ENCODE measurements at places on chromosomes 2 and 18.

DNA sequence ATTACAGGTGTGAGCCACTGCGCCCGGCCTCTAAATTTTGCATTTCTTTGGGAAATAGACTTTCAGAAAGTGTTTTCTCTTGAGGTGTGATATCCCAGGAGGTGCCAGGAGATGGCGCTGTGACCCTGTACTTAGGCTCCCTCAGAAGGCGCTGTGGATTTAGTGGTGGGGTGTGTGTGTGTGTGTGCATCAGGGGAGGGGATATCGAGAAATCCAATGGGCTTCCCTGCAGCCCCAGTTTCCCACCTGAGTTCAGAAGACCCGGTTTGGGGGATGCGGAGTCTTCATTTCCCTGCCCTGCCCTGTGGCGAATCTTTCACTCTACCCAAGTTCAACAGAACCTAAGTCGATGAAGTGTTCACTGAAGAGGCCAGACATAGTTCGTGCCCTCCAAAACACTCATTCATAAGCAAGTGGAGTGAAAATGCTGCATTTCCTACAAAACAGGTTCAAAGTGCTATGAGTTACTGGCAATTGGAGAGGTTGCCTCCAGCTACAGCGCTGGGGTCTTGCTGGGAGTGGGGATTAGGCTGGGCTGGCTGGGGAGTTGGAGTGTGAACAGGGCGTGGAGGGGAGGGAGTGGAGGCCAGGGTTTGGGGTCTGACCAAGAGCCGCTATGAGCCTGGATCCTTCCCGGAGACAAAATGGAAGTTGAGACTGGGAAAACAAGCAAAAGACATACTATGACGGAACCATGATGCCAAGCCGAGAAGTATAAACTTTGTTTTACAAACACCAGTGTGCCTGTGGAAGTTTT, 6.5 kb upstream of the WNT6 start:
- peak; percentile 60 for DNase-seq

- no peak for DNase-seq
Measured at GRCh38 chr2:62071126-62071598, 124.8 kb upstream of the B3GNT2 start.

DNA sequence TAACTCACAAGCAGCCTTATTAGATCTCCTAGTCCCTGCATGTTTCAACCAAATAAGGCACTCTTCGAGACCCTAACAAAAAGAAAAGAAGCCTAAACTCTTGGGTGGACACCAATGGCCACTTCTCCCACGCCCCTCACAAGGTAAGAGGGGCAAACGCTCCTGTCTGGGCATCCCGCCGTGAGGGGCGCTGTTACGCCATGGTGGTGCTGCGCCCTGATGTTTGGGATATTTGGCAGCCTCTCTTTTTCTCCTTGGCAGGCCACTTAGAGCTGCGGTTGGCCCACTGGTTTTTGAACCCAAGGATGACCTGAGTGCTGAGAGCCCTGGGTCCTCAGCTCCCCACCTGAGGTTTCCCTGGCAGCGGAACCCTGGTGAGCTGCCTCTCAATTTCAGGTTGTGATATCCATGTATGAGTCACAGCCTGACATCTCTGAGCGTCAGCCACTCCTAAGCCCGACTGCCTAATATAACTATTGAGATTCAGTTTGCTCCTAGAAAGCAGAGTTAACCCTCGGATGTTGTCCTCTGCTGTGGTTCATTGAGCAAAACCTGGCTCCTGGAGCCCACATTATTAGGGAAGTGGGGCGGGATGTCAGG, 103.3 kb downstream of the COL6A3 start:
- no peak for DNase-seq

DNA sequence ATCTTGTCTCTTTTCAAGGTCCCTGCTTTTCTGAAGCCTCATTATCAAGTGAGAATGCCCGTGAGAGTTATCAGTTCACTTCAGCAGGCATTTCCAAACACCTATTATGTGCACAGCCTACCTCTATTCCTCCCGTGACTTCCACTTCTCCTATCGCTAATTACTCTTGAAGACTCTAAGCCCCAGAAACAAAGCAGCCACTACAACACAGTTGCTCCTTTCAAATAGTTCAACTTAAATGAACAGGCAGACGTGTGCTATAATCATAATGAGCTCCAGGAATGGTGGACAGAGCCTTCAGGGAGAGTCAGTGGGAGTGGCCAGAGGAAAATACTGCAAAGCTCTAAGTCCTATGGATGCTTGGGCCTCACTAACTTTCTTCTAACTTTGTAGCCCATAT, 159.0 kb downstream of the RDH14 start:
- DNase-seq, result no peak

GRCh38 chr2:145753966-145754365, 1234.0 kb upstream of the ZEB2 start:
- DNase-seq, result peak; percentile 55

DNA sequence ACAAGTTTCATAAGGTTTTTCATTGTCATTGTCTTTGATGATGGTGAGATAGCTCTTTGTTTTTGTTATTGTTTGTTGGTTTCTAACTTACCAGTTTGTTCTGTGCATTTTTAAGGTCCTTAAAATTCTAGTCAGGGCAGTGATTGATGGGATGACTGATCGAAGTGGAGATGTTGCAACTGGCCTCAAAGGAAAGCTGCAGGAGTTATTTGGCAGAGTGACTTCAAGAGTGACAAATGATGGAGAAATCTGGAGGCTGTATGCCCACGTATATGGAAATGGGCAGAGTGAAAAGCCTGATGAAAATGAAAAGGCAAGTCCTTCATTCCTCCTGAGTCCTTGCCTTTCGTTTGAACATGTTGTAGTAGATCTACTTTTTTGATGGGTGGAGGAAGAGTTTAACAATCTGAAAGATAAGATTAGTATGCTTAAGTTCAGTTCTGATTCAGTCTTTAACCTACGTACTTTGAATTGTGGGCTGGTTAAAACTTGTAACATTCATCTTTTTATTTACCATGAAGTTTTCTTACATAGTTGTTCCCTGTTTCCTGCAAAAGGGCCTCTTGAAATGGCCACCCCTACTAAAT, 135.8 kb upstream of the LTBP1 start:
- no peak for DNase-seq

DNA sequence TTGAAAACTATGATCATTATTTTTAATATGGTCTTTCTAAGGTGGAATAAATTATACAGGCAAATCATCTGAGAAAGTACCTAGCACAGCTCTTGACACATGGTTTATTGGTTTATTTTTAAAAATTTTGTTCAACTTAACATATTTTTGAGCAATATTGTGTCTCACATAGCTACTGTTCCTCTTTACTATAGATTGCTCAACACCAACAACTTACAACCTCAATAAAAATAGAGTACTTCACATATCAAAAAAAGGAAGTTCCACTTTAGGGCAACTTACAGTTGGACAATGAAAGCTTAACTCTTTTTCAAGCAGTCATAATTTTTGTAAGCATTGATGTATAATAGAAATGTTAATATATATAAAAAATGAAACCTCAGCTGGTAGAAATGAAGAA, 440.9 kb upstream of the UBE2E3 start:
- no peak for DNase-seq

DNA sequence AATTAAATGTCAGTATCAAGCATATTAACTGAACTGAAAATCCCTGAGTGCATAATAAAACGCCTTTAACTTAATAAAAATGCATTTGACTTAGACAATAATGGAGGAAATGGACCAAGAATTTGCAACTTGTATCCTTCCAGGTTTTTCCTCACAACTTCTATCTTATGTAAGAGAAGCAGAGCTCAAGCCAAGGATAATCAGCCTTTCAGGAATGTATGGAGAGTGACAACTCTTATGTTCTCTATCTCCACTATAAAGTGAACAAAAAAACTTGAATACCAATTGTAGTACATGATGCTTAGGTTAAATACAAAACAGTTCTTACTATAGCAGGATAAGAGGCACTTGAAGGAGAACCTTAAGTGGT, 64.8 kb upstream of the CYP26B1 start:
- no peak for DNase-seq

DNA sequence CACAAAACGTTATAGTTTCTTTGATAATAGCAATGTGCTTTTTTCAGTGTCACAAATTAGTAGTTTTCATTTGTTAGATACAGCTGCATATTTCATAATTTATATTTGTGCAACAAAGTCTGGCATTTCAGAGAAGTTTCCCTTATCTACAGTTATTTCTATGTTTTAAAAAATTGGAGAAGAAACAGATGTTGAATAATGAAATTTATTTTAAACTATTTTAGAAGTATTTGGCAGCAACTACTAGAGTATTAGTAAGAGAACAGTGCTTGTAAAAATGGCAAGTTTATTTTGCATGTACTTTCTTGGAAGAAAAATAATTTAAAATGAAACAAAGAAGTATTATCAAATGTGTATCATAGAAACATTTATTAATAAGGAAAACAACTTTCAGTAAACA, 68.6 kb upstream of the COL5A2 start:
- no peak for DNase-seq

GRCh38 chr2:36469710-36470109, 114.1 kb downstream of the CRIM1 start:
- no peak for DNase-seq

DNA sequence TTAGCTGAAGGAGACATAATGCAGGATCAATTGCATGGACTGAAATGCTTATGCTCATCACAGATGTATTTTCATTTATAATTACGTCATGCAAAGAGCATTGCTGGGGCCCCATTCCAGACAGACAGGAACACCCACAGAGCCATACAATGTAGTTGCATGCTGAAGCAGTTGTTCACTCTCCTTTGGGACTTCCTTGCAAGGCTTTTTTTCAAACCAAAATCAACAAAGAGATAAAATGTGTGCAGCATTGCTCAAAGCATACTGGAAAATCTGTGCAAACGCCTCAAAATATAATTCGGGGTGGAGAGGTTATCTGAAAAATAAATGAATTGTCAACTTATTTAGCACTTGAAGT, 463.2 kb downstream of the CDH2 start:
- DNase-seq, result no peak

DNA sequence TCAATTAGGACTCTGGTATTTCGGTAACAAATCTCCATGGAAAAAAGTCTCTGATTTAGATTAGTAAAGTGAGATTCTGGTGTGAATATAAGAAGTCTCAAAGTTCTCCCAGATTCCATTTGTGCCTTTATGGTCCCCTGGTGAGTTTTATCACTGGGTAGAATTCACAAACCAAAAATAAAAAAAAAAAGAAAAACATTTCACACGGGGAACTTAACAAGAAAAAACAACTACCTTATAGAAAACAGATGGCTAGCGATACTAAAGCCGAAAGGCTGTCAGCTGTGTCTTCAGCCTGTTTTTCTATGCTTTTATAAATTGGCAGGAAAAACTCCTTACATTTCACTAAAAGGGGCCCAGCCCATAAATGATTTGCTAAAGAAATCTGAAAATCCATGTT, 50.6 kb downstream of the COL5A2 start:
- DNase-seq, result no peak

- no peak for DNase-seq
Measured at GRCh38 chr2:103859238-103859637, 994.7 kb upstream of the POU3F3 start.

- DNase-seq, result peak; percentile 98
Measured at GRCh38 chr2:86105969-86106945, at the start of gene PTCD3. Gene PTCD3, plus strand, starts transcription at chr2:86106235. Its CDS starts 13 bp downstream, at chr2:86106248.

- DNase-seq, result no peak
Measured at GRCh38 chr2:106867196-106867953, 18.6 kb downstream of the ST6GAL2 start.

DNA sequence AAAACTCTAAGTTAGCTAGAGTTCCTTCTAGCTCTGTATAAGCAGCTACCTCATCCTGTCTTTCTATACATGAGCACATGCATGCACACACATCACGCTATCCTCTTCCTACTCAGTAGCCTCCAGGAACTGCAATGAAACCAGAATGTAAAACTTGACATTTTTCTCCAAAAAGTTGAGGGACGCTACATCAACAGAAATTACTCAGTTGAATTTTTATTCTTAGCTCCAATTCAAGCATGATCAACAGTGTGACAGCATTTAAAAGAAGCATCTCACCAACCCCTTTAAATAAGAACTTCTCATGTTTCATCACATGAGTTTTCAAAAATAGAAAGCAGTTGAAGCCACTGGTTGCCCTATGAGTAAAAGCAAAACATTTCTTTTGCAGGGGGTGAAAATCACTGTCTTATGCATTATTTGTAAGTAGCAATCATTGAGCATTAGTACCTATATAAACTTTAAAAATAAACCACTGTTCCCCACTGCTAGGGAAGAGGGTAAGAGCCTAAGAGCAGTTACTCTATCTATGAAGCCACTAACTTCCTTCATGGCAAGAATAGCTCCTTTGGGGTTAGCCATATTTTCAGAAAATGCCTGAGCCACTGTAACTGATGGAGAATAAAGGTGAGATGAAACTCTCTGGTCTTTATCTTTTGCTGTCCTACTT, 77.9 kb upstream of the ARL5A start:
- no peak for DNase-seq

GRCh38 chr2:17634997-17635396, 94.5 kb downstream of the VSNL1 start:
- DNase-seq, result no peak

DNA sequence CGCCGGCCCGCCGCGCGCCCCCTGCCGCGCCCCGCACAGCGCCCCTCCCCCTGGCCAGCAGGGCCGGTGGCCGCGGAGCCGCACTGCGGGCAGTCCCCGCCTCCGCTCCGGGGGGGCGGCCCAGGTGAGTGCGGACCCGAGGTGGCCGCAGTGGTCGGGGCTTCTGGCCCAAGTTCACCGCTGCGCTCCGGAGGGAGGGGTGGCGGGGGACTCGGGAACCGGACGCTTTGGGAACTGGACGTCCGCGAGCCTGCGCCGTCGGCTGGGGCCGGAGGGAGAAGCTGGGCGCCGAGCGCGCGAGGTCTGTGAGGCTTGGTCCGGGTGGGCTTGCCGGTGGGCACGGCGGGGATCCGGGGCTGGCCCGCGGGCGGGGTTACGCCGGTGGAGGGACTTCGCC, 591 bp upstream of the LDLRAD4 start:
- no peak for DNase-seq

DNA sequence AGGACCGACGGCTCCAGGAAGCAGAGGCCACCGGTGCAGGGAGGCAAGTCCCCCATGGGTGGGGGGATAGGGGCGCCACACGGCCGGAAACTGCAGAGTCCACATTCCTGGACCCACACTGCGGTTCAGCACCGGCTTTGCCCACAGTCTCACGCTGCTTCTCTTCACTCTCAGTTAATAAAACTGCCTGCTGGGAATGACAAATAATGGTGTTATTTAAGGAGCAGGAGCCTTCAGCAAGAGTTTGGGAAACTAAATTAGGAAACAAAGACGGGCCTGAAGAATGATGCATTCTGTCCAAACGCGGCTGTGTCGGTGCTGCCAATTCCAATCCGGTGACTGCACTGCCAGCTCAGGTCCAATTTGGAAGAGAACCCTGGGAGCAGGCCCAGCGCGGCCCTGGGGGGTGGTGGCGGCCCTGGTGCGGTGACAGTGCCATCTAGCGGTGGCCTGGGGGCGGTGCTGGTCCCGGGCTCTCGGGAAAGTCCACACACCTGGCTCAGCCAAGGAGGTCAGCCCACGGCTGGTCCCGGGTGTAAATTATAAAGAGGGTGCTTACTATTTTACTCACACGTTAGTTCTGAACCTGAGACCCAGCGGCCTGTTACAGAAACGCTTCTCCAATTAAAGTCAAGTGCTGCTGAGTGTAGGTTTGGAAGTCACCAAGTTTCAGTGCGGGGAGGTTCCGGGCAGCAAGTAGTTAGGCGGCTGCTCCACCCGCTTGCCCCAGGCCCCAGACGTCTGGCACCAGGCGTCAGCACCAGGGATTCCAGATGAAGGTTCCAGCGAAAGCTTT, 73.1 kb upstream of the PXDN start:
- peak; percentile 9 for DNase-seq
